ENCODE measurements at places on chromosomes 13 and 19.
A peak's percentile ranks its signal among the peaks of the same experiment; 100 is the strongest.

- DNase-seq, result no peak
Observed at GRCh38 chr19:48741129-48741999, 954 bp upstream of the RASIP1 start.

- DNase-seq, result no peak
Observed at GRCh38 chr19:2701361-2702169, 929 bp downstream of the GNG7 start.

- no peak for DNase-seq
Observed at GRCh38 chr19:44627631-44628030, 14.3 kb downstream of the IGSF23 start.

GRCh38 chr19:4328243-4328990, 10.2 kb downstream of the STAP2 start:
- peak; percentile 98 for DNase-seq

- DNase-seq, result peak; percentile 49
Observed at GRCh38 chr13:106867249-106867648, 299.3 kb upstream of the ARGLU1 start.

- DNase-seq, result peak; percentile 89
Observed at GRCh38 chr19:13839130-13839937, 37.6 kb upstream of the NANOS3 start.
